CD4-positive, alpha-beta T cell treated with Interleukin-12 subunit alpha and Interleukin-12 subunit beta, for 1 hour (primary cell): ENCODE measurements at places on chromosomes 16 and 17.

- DNase-seq = no peak
Measured at GRCh38 chr16:60811051-60811608, 1225.1 kb downstream of the CDH8 start.

- DNase-seq = no peak
Measured at GRCh38 chr16:50167556-50167955, 14.4 kb downstream of the TENT4B start.

DNA sequence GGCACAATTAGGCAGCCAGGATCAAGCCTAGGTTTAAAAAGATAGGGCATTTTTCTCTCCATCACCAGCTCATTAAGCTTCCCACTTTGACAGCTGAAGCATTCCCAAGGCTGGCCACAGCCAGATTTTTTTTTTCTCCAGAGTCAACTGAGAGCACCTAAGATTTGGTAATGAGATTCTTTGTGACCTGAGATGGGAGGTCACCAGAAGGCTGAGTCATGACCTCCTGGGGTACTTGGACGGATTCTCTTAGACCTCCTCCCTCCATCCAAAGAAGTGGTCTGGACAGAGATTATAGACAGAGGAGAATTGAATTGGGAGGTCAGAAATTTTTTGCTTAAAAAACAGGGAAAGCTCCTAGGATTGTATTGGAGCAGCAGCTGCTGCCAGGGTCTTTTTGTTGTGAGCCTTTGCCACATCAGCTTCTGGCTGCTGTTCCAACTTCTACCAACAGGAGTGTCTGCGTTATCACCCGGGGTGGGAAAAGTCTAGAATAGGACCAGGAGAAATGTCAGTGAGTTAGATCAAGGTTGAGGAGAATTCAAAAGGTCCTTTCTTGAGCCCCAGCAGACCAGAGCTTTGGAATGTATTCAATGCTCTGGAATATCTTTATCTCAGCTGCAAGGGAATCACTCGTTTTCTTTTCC is 221.2 kb upstream of the N4BP1 start:
- no peak for DNase-seq

DNA sequence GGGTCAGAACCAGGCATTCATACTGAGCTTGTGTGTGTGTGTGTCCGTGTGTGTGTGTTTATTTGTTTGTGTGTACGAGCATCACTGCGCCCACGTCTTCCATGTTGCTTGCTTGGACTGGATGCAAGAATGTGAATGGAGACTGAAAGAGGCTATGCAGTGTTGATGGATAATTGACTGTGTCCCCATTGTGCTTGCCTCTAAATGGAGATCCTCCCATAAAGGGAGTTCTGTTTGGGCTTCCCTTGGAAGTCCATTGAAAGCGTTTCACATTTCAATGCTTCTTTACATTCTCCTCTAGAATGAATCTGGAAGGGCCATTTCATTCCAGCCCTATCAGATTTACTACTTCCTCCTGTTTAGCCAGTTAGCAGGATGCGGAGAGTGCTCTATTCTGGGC is 124.0 kb downstream of the GP2 start:
- DNase-seq = no peak

- no peak for DNase-seq
Measured at GRCh38 chr17:79673517-79673916, 57.2 kb upstream of the ENPP7 start.

- DNase-seq = no peak
Measured at GRCh38 chr17:51200846-51201245, 34.6 kb downstream of the NME2 start.

DNA sequence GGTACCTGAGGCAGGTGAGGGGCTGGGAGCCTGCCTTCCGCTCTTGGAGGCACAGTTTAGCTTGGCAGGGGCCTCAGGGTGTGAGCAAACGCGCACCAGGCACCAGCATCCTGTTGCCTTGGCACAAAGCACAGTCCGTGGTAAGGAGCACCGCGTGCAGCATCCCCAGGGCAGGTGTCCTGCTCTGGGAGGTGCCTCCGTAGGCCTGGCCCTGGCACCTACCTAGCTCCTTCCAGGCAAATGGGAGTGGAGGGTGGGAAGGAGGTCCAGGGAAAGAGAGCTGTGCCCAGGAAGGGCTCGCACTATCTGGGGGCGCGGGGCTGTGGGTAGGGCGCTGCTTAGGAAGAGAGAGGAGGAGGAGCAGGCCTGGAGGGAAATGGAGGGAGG is 3.1 kb upstream of the GSE1 start:
- DNase-seq = no peak

- no peak for DNase-seq
Measured at GRCh38 chr17:14693382-14693781, 392.5 kb downstream of the HS3ST3B1 start.

- DNase-seq = no peak
Measured at GRCh38 chr16:30049871-30050270, 15.7 kb upstream of the ALDOA start.

DNA sequence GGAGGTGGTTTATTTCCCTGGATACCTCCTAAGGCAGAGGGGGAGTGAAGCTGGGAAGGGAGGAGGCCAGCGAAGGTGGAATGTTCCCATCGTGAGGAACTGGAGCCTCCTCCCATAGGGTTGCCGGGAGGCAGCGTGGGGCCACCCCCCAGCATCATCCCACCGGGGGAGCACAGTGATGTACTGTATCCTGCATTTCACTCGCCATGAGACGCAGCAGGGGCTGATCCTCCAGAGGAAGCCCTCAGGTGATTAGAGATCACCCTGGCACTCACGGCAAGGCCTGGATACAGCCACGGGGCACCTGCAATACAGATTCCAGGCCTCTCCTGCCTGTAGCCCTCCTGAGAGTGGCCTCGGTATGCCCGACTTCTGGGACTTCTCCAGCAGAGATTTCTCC is 25.5 kb upstream of the BEAN1 start:
- DNase-seq = no peak

DNA sequence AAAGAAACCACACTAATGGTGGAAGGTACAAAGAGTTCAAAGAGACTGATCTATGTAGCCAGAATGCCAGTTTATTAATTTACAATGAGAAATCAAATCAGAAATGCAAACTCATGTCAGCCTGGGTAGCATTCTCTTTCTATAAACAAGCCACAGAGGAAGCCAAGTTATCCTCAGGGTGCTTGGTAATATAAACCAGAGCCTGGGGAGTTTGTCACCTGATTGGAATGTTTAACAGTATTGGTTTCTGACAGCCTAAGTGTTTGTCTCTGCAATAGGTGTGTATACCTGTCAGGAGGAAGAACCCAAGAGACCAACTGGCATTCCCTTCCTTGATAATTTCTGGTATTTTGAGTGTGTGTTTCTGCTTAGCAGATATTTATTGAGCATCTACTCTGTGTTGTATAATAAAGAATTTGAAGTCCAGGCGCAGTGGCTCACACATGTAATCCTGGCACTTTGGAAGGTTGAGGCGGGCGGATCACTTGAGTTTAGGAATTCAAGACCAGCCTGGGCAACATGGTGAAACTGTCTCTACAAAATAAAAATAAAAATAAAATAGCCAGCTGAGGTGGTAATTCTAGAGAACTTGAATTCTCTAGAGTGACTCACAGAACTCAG is 3.1 kb upstream of the C17orf58 start:
- no peak for DNase-seq

GRCh38 chr16:50269061-50269705 is 2.8 kb downstream of the ADCY7 start:
- DNase-seq = no peak

GRCh38 chr16:72961115-72961832 is 86.7 kb downstream of the ZFHX3 start:
- DNase-seq = no peak

GRCh38 chr16:24544640-24545039 is 5.3 kb downstream of the RBBP6 start:
- DNase-seq = no peak
